ENCODE measurements at places on chromosomes 3 and 15.

- no peak for DNase-seq
These were observed 8.8 kb upstream of the EXOG start for GRCh38 chr3:38487323-38487722.

- no peak for DNase-seq
These were observed at the start of gene CTDSPL for GRCh38 chr3:37861620-37862041. Gene CTDSPL (plus strand): TSS chr3:37861880. CDS start chr3:37862200, 320 bp downstream.

GRCh38 chr15:72183781-72184164, 13.8 kb downstream of the GRAMD2A start:
- DNase-seq = no peak

GRCh38 chr3:53224536-53224935, 31.3 kb downstream of the TKT start:
- DNase-seq = no peak

GRCh38 chr15:98286831-98287230, 326.3 kb downstream of the ARRDC4 start:
- DNase-seq = no peak

DNA sequence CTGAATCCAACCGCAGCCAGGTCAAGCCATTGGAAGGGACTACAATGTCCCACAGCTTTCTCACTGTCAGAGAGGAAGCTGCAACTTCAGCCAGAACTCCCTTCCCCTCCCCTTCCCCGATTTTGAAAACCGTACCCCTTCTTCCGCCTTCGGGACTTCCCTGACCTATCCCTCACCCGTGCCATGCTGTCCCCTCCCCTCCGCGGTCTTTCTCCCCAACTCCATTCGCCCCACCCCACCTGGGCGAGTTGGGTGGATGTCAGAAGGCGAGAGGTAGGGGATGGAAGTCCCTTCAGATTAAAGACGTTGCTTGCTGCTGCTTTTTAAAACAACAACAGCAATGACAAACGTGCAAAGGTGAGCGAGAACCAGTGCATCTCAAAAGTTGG, 723 bp downstream of the CPNE4 start:
- no peak for DNase-seq

GRCh38 chr15:85406916-85407315, 26.5 kb downstream of the AKAP13 start:
- DNase-seq = no peak
